ENCODE measurements at places on chromosomes 16 and 17. TPM values are rescaled to one million over a fixed set of nuclear protein-coding genes. Genes with fewer than 3 reads are reported as not detected.

DNA sequence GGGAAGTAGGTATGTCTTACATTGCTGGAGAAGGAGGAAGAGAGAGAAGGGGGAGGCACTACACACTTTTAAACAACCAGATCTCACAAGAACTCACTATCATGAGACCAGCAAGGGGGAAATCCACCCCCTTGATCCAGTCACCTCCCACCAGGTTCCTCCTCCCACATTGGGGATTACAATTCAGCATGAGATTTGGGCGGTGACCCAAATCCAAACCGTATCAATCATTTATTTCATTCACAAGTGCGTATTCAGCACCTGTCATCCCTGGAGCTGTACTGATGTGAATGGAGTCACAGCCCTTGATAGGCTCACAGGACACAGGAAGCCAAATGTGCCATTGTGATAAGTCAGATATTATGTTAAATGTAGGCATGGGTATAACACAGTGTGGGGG is 228.3 kb upstream of the HSBP1 start:
- DNase-seq: no peak

DNA sequence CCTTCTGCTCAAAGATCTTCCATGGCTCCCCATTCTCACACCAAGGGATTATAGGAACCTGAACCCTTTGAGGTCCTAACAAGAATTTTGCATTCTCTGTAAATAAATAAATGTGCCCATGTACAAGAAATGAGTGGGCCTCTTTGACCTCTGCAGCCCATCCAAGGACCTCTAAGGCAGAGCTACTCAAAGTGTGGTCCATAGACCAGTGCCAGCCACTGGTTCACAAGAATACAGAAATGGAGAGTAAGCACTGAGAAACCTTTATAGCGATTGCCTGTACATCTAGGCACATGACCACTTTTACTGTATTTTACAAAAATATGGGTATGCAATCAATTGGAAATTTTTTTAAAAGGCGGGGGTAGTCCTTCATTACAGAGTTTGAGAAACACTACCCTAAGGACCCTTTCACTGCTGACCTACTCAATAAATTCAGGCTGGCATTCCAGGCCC is 7.8 kb upstream of the SRCIN1 start:
- no peak for DNase-seq

DNA sequence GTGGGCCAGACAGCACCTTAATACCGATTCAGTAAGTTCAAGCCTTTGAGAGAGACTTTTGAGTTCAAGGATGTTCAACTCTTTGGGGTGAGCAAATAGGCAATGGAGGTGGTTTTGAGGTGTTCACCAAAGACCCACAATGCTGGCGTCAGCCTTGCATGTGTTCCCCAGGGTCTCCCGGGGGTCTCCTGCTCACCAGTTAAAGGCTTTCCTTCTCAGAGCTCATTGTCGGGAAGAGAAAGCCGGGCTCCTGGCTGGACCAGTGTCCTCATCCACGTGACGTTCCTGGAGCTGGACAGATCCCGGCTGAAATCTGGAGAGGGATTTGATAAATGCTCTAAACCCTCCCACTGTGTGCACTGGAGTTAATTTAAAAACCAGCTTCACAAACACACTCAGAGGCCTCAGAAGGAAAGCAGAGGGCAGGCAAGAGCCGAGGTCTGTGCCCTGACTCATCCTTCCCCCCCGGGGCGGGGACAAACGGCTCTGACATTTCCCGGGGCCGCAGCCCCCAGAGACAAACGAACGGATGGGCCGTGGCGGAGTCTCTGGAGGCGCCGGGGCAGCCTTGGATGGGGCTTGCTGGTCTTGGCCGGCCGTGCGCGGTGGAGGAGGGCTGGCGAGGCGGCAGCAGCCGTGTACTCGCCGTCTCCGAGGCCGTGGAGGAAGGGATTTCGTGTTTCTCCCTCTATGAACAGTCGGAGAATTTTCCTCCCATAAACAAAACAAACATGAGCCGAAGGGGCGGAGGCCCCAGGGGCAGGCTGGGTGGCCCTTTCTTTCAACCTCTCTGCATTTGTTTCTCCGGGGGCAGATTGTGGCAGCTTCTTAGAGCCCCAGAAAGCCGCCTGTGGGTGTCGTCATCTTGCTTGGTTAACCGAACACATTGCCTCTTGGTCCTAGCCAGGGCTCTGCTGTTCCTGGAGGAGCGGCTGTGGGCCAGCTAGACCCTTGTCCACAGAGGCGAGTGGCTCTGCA is 94.2 kb downstream of the NTN1 start:
- peak; percentile 74 for DNase-seq

- DNase-seq: no peak
Measured at GRCh38 chr17:4497101-4497824, 1.4 kb upstream of the SPNS2 start.

DNA sequence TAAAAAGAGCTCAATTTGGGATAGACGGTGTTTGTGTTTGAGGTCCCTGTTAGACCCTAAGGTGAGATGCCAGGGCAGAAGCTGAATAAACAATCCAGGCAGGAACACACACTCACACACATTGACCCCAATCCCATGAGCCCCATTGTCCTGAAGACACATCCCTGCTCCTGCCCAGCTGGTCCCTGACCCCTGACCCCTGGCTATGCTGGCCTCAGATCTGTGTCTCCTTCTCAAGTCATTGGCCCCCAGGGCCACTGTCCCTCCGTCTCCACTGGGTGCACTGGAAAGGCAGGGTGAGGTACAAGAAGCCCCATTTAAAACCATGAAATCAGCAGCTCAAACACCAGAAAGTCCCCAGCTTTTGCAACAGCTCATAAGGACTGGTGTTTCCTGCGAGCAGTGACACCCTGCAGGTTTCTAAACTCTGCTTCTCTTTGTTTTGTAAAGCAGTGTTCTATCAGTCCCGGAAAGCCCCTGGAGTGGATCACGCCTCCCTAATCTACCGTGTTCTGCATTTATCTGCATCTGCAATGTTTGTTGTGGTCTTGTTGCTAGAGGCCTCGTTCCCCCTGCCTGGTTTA is 18.0 kb upstream of the ASGR2 start:
- peak; percentile 47 for DNase-seq

DNA sequence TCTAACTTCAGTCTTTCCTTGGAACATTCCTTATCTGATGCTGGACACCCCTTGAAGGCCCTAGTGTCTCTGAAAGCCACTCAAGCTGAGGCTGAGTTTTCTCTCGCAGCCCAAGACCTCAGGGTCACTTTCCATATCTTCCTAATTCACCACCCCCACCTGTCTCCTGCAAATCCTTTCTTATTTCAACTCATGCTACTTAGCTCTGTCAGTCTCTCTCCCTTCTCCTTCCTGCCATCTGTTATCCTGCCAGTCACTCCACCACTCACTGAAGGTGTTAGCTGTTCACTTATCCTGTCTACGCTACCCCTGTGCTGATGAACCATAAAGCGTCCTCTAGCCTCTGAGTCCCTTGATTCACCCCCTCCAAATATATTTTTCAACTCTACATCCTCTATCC is 143.9 kb upstream of the SHISA6 start:
- DNase-seq: no peak

- no peak for DNase-seq
Measured at GRCh38 chr17:9833922-9834321, 8.2 kb downstream of the GLP2R start.

DNA sequence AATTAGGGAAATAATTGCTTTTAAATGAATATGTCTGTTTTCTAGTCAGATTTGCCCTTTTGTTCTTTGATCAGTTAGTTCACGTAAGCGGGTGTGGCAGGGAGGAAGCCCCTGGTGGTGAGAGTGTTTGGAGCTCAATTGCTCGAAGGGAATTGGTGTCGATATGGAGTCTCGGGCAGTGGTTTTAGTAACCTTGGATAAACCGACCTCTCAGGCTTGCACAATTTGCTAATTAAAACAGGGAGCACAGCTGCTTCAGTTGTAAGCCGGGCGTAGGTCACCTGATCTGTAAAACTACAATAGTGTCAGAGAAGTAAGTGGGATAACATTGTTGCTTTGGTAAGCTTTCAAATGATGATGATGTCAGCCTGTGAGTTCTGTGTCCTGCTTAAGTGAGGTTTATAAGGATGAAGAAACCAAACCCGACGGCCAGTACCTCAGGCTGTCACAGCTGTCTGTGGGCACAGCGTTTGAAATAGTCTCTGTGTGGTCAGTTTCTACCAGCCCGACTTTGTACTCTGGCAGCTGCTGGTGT is 2.9 kb downstream of the ZNF750 start:
- DNase-seq: no peak

DNA sequence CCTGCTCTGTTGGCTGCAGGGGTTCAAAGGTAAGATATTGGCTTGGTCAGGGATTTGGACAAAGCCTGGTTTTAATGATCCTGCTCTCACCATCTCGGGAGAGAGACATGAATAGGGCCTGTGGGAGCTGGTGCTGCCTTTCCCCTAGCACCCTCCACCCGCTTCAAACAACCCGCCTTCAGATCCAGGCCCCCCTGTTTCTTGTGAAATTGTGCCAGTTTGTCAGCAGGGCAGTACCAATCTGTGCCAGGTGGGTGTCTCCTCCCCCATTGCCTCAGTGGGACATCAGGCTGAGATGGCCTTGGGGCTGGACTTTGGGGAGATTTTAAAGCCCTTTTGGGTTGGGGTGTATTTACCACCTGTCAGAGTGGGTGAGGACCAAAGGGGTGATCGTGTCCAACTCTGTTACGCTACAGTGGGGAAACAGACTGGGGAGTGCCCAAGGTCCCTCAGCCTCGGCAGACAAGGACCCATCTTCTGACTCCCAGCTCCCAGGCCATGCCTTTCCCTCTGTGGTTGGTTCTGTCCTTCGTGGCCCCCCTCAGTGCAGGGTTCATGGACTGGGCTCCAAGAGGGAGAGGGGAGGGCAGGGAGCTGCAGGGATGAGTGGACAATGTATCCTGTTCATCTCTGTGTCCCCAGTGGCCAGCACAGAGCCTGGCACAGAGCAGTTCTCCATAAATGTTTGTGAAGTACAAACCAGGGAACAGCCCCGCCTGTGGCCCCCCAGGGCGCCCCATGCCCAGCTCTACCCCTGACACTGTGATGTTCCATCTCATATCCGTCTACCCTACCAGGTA is 3.3 kb downstream of the ARHGAP23 start:
- no peak for DNase-seq

- DNase-seq: no peak
Measured at GRCh38 chr17:2881295-2881694, 85.1 kb downstream of the RAP1GAP2 start.

CHRNE gene
- 0.60 TPM for total RNA-seq

CLEC16A gene
- total RNA-seq: 19.7 TPM

TBC1D3D gene
- not detected for total RNA-seq

ORMDL3 gene
- 73.3 TPM for total RNA-seq
